ENCODE measurements at places on chromosomes 5 and 9.

DNA sequence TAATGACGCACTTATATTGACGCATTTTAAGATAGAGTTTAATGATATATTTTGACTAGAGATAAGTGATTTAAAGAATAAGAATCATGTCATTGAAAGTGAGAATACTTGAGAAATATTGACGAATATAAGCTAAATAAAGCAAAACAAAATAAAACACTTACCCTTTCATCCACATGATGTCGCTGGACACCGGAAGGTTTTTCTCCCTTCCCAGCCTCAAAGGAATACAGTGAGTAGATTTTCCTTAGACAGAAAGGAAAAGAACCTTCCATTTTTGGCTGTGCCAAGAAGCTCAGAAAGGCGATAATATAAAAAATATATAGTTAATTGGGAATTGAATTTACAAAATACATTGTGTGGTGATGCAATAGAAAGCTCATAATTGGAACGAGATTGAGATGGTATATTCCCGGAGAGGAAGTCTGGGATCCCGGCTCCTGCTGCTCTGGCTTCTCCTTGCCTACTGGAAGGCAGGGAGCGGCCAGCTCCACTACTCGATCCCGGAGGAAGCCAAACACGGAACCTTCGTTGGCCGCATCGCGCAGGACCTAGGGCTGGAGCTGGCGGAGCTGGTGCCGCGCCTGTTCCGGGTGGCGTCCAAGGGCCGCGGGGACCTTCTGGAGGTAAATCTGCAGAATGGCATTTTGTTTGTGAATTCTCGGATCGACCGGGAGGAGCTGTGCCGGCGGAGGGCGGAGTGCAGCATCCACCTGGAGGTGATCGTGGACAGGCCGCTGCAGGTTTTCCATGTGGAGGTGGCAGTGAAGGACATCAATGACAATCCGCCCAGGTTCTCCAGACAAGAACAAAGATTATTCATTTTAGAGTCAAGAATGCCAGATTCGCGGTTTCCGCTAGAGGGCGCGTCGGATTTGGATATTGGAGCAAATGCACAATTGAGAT lies at the start of gene PCDHA5:
TSS of gene PCDHA5 (plus strand) at position 239 of the 906 bp plus-strand sequence.
- DNase-seq = no peak

DNA sequence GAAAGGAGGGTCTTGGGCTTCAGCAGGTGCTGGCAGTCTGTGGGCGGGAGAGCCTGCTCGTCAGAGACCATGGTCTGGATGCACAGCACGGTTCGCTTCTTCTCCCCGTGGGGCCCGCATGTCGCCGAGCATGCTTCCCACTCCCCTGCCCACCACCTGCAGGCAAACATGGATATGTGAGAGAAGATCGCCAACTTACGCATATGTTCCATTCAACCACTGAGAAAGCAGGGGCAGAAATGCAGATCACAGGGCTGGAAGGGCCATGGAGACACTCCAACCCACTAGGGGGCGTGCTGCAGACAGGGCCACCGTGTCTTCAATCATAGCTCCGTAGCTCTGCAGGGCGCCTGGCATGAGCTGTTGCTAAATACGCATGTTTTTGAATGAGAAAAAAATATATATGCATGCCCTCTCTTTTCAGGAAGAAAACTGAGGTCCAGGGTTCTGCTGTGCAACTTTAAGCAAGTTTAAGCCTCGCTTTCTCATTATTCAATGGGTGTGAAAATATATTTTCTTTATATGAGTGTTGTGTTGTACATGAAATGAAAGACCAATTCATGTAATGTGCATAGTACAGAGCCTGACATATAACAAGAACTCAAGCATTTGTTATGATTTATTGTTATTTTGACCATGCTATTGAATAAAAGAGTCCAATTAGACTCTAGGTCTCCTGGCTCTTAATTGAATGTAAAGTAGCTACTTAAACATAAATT lies 148.0 kb downstream of the TARS1 start:
- no peak for DNase-seq

- DNase-seq = no peak
These were observed 15.2 kb upstream of the RHOBTB3 start for GRCh38 chr5:95715799-95716461.

- no peak for DNase-seq
These were observed 6.7 kb downstream of the LRRC14B start for GRCh38 chr5:197892-198489.

GRCh38 chr9:34579104-34579807 lies 10.3 kb downstream of the CNTFR start:
- no peak for DNase-seq

GRCh38 chr5:37272511-37272910 lies 23.3 kb upstream of the CPLANE1 start:
- no peak for DNase-seq

- no peak for DNase-seq
These were observed 100.6 kb downstream of the HACD4 start for GRCh38 chr9:20930836-20931235.

DNA sequence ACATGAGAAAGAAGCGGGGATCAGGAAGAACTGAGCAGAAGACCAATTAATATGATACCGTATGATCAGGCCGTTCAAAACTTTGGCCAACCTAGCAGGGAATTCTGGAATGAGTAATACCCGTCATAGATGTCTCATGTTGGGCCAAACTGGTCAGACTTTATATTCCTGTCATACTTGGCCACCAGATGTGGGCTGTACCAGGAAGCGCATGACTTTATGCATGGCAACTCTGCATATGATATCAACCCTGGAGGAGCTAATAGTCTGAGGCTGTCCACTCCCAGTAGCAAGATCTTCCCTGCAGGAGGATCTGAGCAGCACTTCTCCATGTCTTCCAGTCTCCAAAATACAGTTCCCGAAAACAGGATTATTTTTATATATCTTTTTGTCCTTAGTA lies 68.5 kb upstream of the NAA35 start:
- no peak for DNase-seq

DNA sequence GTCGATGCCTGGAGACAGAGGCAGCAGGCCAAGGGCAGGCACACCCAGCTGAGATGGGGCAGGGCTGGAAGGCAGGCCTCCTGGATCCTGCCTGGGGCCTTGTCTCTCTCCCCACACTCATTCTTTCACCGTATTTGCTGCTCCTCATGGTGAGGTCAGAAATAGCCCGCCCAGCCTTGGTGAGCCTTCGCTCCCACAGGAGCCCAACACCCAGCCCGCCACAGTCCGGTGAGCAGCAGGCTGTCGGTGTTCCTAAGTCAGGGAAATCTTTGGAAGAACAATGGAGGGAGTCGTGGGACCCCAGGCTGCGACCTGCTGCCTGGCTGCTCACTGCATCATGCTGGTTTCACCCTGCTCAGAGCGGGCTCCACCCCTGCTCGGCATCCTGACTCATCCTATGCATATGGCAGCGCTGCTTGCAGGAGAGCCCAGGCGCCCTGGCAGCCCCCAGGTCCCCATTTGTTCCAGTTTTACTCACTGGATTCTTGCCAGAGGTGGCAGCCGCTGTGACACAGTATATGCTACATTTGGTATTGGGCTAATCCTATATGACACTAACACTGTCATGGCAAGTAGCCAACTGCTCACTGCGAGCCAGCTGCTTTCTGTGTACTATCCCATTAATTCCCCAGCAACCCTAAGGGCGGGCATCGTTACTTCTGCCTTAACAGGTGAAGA lies 53.2 kb upstream of the NCS1 start:
- DNase-seq = no peak

- no peak for DNase-seq
These were observed 24.8 kb upstream of the FOXI1 start for GRCh38 chr5:170080786-170081445.

DNA sequence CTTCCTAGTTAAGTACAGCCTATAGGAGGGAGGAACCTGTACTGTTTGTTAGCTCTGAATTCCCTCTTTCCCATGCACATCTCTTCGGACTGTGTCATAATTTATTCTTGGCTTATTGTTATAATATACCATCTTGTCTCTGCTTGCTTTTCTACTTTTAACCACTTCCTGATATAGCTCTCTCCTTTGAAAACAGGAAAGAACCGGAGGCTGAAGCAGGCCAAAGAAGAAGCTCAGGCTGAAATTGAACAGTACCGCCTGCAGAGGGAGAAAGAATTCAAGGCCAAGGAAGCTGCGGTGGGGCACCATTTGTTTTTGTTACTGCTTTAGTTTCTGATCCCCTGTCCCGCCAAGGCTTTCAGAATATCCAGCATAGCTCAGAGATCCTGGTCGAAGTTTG lies 4.8 kb downstream of the ATP6V1G1 start:
- no peak for DNase-seq

DNA sequence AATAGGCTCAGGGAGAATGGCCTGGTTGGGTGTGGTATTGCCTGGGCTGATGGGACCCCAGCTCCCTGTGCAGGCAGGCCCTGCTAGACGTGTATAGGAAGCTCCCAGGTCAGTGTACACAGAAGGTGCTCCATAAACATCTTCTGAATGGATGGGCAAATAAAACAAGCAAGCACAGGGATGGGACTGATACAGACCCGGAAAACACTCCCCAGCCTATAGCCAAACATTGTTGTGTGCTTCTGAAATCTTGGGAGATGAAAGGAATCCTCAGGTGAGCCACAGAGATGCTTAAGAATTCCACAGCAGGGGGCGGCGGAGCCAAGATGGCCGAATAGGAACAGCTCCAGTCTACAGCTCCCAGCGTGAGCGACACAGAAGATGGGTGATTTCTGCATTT lies 151.8 kb downstream of the ENTREP1 start:
- no peak for DNase-seq

DNA sequence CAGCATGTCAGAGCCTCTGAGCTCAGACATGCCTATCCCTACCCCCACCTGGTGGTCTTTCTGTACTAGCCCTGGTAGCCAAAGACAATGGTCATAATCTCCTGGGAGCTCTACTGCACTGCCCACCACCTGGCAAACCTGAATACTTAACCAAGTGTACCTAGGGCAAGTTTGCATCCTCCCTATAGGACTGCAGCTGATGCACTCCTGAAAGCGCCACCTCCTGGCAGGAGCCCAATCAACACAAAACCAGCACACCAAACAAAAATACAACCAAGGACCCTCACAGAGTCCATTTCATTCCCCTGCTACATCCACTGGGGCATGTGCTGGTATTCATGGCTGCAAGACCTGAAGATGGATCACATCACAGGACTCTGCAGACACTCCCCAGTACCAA lies 14.8 kb upstream of the FAM174A start:
- no peak for DNase-seq

DNA sequence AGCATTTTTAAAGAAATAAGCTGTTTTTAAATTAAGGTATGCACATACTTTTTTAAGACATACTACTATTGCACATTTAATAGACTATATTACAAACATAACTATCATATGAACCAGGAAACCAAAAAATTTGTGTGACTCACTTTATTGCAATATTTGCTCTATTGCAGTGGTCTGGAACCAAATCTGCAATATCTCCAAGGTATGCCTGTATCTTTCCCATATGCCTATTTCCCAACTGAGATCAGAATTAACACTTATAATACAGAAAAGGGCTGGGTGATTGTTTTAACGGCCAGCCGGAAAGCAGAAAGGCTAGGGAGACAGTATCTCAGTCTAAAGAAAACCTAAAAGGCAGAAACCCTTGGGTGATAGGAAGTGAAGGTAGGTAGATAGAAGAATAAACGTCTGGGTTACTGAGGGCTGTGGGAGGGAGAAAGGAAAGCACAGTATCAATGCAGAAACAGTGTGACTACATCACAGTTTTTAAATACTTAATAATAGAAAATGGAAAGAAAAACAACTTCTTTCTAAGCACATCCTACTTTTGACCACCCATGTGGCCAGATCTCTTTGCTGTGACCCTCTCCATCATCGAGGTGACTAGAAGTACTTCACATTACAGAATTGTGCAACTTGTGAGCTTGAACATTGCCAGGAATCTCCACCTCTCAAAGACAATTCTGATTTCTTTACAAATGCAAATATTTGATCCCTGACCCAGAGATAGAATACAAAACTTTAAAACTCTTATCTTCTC lies 126.4 kb downstream of the LPAR1 start:
- DNase-seq = no peak

Data from stimulated activated CD8-positive, alpha-beta memory T cell treated with anti-CD3 and anti-CD28 coated beads, Interleukin-4, amount 100 ng/mL, for 4 hours (primary cell).